Foreskin keratinocyte (primary cell): ENCODE measurements at places on chromosomes 12 and 14. TPM values are rescaled to one million over a fixed set of nuclear protein-coding genes. Genes with fewer than 3 reads are reported as not detected.

- no peak for DNase-seq
These were observed 362.6 kb downstream of the DAD1 start for GRCh38 chr14:22226381-22226780.

GRCh38 chr14:36478782-36479181 is 41.2 kb downstream of the NKX2-1 start:
- peak; percentile 77 for DNase-seq

DNA sequence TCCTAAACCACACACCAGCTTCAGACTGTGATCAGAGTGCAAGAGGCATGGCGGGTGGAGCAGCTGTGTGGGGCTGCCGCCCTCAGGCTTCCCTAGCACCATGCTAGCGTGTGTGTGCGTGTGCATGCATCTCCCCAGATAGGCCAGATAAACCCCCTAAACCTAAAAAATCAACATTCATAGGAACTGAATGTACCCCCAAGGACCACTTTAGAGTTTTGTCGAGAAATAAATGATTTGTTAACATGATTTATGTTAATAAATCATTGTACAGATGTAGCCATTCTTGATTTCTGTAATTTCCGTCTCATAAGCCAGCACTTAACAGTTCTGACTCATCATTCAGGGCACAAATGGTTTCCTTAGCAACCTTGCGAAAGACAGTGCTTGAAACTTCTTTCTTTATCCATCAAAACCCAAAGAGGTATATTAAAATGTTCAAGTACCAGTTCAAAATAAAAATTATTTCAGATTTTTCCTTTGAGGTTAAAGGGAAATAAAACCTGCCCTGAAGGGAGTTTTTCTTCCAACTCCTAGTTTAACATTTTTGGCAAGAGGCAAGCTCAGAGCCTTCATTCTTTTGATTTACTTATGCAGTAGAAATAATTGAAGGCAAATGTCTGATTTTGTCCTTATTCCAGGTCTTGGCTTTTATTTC is 206.2 kb upstream of the RGS6 start:
- no peak for DNase-seq

GRCh38 chr12:31568498-31568897 is 22.4 kb downstream of the DENND5B start:
- no peak for DNase-seq

- DNase-seq = no peak
These were observed 18.3 kb upstream of the SMIM10L1 start for GRCh38 chr12:11152725-11153124.

DNA sequence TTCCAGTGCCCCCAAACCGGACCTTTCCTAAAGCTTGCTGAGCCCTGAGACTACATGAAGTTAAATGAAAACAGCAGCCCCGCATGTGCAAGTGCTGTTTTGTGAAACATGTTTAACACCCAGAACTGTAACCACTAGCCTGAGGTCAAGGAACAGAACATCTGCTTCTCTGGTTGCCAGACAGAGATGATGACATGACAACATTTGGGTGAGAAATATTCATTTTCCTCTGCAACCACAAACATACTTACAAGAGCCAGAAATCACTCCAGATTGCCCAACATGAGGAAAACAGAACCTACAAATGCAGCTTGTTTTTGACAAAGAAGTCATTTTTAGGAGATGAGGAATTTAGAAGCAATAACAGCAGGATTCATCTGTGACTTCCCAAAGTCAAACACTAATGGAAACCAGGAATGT is 110.4 kb downstream of the BCAT1 start:
- peak; percentile 46 for DNase-seq

- DNase-seq = peak; percentile 43
These were observed 37.3 kb downstream of the LTBP2 start for GRCh38 chr14:74574706-74575105.

DNA sequence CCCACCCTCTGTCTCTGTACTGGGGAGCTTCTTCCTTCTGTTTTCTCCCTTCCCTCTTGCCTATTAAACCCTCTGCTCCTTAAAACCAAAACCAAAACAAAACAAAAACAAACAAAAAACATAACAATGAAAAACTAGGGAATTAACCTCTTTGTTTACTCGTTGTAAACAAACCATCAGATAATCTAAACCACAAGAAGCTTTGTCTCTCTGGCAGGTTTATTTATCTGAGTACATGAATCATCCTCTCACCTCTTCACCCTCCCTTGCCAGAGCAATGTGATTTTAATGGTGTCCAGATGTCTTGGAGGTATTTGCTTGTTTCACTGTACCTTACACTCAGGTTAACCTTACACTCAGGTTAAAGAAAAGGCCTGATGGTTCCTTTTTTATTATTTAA is 66.1 kb downstream of the DYRK2 start:
- DNase-seq = no peak

DNA sequence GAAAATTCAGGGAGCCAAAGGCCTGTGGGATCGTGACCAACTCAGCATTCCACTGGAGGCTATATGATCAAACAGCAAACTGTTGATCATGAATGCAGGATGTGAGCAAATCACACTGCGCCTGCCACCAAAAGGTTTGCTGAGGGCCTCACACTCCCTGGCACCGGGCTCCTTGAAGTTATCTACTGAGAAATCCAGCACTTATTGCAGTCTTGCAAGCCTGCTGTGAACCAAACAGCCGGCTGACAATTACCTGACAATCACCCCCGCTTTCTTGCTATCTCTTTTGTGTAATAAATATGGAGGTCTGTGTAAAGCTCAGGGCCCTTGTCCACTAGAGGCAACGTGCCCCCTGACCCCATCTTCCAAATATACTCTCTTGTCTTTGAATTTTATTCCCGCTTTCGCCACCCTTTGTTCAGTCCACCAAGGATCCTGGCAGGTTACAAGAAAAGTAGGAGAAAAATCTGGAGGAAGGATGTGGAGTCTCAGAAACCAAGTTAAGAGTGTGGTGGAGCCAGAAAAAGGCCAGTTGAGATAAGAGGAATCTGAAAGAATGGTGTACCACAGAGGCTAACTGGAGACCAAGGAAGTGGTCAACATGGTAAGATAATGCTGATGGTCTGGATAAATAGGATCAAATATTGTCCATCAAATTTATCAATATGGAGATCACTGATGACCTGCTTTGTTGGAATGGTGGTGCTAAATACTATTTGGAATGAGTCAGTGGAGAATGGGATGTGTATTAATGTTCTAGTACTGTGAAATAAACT is 229.2 kb downstream of the ALX1 start:
- DNase-seq = no peak

DNA sequence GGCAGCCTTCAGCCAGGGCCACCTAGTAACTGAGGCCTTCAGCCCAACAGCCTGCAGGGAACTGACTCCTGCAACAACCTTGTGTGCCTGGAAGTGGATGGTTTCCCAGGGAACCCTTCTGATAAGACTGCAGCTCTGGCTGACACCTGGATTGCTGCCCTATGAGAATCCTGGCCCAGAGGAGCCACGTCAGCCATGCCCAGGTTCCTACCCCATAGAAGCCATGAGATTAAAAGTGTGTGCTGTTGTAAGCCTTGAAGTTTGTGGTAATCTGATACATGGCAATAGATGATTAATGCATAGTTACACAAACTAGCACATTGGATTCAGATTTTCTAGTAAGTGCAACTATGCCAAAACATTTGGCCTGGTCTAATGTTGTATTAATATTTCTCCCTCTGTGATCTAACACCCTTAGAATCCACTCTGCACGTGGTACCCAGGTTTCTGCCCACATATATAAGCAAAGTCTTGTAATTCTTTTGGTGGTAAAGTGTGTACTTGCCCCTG is 64.8 kb upstream of the BEGAIN start:
- peak; percentile 55 for DNase-seq

GRCh38 chr14:53533384-53533970 is 380.4 kb upstream of the DDHD1 start:
- no peak for DNase-seq

DNA sequence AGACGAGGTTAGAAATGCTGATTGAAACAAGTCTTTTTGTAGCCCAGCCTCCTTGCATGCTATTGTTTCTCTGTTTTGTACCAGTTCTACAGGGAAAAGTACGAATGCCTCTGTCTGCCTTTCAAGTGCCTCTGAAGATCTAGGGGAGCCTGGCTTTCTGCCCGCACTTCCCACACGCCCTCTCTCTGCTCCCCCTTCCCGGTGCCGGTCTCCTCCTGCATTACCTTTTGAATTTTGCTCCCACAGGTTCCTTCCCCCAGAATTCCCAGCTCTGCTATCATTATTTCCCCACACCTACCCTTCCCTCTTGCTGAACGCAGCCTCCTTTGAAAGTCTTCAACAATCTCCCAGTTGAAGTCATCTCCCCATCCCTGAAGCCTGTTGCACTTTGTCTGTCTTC is 689.7 kb downstream of the BCL11B start:
- DNase-seq = no peak

- no peak for DNase-seq
These were observed 20.8 kb downstream of the STX2 start for GRCh38 chr12:130818272-130818634.

DNA sequence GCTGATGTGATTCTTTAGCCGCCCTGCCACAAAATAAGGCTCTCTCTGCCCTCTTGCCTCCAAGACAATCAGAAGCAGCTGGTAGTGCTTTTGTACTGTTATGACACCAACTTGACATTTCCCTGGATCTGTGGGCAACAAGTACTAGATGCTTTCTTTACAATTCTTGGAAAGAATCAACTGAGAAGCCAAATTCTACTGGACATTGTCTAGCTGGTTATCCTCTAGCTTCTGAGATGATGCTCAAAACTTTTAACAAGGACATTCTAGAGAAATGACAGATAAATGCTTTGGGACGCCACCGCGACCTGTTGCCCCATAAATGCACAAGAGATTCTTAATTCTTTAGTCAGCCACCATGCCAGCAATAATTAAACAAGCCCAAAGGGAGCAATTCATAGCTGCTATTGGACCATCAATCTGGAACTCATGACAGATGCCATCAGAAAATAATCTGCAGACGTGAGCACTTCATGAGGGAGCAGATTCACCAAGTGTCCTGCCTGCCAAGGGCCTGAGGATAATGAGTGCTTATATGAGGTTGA is 22.8 kb downstream of the FMNL3 start:
- DNase-seq = no peak

DNA sequence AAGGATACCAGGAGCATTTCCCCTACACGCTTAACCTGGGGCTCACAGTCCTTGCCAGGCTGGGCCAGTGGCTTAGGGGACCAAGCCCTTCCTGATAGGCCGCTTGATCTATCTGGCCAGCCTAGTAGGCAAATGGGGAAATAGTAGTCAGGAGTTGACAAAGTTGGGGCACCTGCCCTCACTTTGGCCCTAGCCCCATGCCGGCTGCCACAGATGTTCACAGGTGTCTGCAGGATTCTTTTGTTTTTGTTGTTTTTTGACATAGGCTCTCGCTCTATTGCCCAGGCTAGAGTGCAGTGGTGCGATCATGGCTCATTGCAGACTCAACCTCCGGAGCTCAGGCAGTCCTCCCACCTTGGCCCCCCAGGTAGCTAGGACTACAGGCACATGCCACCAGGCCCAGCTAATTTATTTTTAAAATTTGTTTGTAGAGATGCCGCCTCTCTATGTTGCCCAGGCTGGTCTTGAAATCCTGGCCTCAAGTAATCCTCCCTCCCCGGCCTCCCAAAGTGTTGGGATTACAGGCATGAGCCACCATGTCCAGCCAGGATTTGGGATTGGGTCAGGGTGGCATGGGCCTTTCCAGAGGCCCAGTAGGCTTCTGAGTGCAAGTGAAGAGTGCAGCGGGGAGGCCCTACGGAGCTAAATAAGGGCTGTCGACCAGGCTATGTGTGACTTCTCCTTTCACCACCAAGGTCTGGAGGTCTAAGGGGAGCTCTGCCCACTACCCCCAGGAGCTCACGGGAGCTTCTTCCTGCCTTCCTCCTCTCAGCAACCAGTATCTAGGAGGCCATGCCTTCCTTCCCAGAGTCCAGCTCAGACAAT is 15.5 kb upstream of the HDAC7 start:
- DNase-seq = no peak

DNA sequence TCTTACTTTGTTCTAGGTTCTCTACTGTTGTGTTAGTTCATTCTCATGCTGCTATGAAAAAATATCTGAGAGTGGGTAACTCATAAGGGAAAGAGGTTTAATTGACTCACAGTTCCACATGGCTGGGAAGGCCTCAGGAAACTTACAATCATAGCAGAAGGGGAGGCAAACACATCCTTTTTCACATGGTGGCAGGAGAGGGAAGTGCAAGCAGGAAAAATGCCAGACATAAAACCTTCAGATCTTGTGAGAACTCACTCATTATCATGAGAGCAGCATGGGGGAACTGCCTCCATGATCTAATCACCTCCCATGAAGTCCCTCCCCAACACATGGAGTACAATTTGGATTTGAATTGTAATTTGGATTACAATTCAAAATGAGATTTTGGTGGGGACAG is 69.6 kb downstream of the MGST1 start:
- DNase-seq = no peak

GRCh38 chr14:26526137-26526536 is 71.7 kb downstream of the NOVA1 start:
- DNase-seq = no peak

GRCh38 chr12:117092511-117092780 is 6.8 kb downstream of the TESC start:
- no peak for DNase-seq

GRCh38 chr14:50037852-50038251 is 78.5 kb downstream of the VCPKMT start:
- no peak for DNase-seq

DNA sequence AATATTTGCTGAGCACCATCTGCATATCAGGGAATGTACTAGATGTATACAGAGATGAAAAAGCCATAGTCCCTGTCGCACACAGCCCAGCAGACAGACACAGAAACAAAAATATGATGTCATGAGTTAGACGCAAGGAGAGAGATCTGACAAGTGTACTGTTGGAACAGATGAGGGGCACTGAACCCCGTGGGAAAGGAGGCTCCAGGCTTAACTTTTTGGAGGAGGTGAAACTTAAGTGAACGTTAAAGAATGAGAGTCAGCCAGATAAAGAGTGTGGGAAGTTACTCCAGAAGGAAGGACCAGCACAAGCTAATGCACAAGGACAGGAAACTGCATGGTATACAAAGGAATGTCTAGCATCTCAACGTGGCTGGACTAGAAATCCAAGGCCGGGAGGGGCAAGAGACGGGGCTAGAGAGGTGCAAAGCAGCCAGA is 2.5 kb upstream of the ACTN1 start:
- peak; percentile 69 for DNase-seq

- no peak for DNase-seq
These were observed 29.3 kb upstream of the TMCC3 start for GRCh38 chr12:94679554-94680195.

GRCh38 chr12:57603815-57604453 is 690 bp upstream of the DTX3 start:
- DNase-seq = peak; percentile 45

- no peak for DNase-seq
These were observed 6.3 kb downstream of the GPHN start for GRCh38 chr14:66514213-66514612.

GRCh38 chr12:57218030-57218853 is 1.6 kb downstream of the NXPH4 start:
- DNase-seq = peak; percentile 48

GRCh38 chr14:80464531-80465149 is 253.3 kb upstream of the DIO2 start:
- no peak for DNase-seq

GRCh38 chr12:62859321-62859737 is 75.6 kb downstream of the PPM1H start:
- no peak for DNase-seq

GRCh38 chr12:87270919-87271318 is 758.3 kb downstream of the C12orf50 start:
- no peak for DNase-seq

KRT77 gene
- 0.03 TPM in 1 of 2 replicates, not detected in the other for total RNA-seq

PTPRO gene
- 0.03 and 0.07 TPM in 2 replicates for total RNA-seq

ADCK1 gene
- total RNA-seq = 6.2 and 6.7 TPM in 2 replicates

RFLNA gene
- 4.7 and 45.5 TPM in 2 replicates for total RNA-seq

CYP27B1 gene
- 41.8 and 52.1 TPM in 2 replicates for total RNA-seq

TTC6 gene
- not detected in 2 replicates for total RNA-seq
